NCI-H460 (cell line): ENCODE measurements at places on chromosomes 16 and 17. TPM values are rescaled to one million over a fixed set of nuclear protein-coding genes. Genes with fewer than 3 reads are reported as not detected.

Gene SHBG
- 0.10 TPM in 1 of 2 replicates, not detected in the other for total RNA-seq

Gene MAP2K6
- 16.0 and 16.4 TPM in 2 replicates for total RNA-seq

Gene C16orf96
- total RNA-seq, result not detected in 2 replicates

Gene LGALS9B
- total RNA-seq, result 1.8 and 1.9 TPM in 2 replicates

Gene HYDIN
- total RNA-seq, result 0.46 and 0.62 TPM in 2 replicates

Gene OTOA
- not detected in 2 replicates for total RNA-seq

Gene SCN4A
- total RNA-seq, result 0.06 and 0.77 TPM in 2 replicates

Gene LPCAT2
- total RNA-seq, result 0.63 and 2.1 TPM in 2 replicates

Gene SCGB1C2
- not detected in 2 replicates for total RNA-seq

Gene TM4SF5
- total RNA-seq, result not detected in 2 replicates

Gene C1QTNF1
- total RNA-seq, result 0.22 TPM in 1 of 2 replicates, not detected in the other

Gene PMFBP1
- 1.4 and 3.0 TPM in 2 replicates for total RNA-seq

Gene TAT
- total RNA-seq, result 0.02 TPM in 1 of 2 replicates, not detected in the other

Gene LDHD
- total RNA-seq, result 2.4 and 2.6 TPM in 2 replicates

Gene MYL4
- not detected in 2 replicates for total RNA-seq

Gene CCL23
- total RNA-seq, result not detected in 2 replicates

Gene KRT33A
- total RNA-seq, result not detected in 2 replicates

Gene VMO1
- total RNA-seq, result not detected in 2 replicates

Gene NLRC3
- total RNA-seq, result not detected in 2 replicates

Gene MYH10
- total RNA-seq, result 8.0 and 8.1 TPM in 2 replicates

Gene ABCA3
- 11.7 and 12.2 TPM in 2 replicates for total RNA-seq

Gene NME4
- 170 and 201 TPM in 2 replicates for total RNA-seq

Gene MYH13
- total RNA-seq, result not detected in 2 replicates

Gene AOC2
- total RNA-seq, result 4.5 and 4.7 TPM in 2 replicates

Gene CD68
- 24.5 and 29.4 TPM in 2 replicates for total RNA-seq

Gene SNX20
- total RNA-seq, result not detected in 2 replicates

Gene TBC1D3G
- not detected in 2 replicates for total RNA-seq

Gene CSH2
- total RNA-seq, result not detected in 2 replicates

Gene ZNF469
- 2.9 and 3.7 TPM in 2 replicates for total RNA-seq

Gene PLEKHG4
- total RNA-seq, result 7.1 and 9.1 TPM in 2 replicates

Gene FGF11
- total RNA-seq, result 1.2 TPM in 2 replicates

Gene TCF25
- 70.3 and 71.4 TPM in 2 replicates for total RNA-seq
